ENCODE measurements at places on chromosomes 12 and 14.

DNA sequence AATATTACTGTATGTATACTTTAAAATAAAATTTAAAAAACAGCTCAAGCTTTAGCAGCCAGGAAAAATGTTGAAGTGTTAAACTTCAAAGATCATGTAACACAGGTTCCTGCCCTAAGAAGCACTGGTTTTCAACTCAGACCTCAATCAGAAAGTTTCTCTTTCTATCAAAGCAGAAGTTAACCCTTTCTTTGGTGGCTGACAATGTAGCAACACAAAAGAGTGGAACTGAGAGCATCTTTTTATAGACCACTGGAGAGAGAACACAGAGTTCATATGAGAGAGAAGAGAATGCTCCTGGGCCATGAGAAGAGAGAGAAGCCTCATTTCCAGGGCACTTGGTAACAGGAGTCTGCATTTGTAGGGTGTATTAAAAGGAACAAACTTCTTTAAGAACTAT, 42.2 kb upstream of the KTN1 start:
- no peak for DNase-seq

DNA sequence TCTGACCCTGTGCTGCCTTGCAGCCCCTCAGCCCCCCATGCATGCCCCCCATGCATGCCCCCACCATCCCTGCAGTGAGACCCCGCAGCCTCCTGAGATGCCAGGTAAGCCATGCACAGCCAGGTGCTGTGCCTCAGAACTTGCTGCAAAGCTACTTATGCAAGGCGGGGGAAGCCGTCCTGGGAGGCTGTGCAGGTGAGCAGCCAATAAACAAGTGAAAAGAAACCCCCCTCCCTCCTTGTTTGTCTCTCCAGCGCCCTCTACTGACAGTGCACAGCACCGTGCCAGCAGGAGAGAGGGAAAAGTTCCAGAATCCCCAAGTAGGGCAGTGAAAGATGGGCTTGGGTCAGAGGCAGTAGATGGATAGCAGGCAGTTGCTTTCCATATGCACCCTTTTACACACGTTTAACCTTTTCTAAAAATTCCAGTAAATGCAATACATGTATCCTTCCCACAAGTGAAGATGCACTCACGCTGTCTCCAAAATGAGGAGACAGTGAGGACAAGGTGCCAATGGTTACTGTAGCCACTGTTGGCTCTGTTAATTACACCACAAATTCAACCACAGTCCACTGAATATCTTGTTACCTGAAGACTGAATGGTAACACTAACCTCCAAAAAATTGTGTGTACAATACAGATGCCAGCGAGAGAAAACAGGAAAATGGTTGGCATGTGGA, 18.0 kb downstream of the TNFAIP2 start:
- DNase-seq: peak; percentile 33

DNA sequence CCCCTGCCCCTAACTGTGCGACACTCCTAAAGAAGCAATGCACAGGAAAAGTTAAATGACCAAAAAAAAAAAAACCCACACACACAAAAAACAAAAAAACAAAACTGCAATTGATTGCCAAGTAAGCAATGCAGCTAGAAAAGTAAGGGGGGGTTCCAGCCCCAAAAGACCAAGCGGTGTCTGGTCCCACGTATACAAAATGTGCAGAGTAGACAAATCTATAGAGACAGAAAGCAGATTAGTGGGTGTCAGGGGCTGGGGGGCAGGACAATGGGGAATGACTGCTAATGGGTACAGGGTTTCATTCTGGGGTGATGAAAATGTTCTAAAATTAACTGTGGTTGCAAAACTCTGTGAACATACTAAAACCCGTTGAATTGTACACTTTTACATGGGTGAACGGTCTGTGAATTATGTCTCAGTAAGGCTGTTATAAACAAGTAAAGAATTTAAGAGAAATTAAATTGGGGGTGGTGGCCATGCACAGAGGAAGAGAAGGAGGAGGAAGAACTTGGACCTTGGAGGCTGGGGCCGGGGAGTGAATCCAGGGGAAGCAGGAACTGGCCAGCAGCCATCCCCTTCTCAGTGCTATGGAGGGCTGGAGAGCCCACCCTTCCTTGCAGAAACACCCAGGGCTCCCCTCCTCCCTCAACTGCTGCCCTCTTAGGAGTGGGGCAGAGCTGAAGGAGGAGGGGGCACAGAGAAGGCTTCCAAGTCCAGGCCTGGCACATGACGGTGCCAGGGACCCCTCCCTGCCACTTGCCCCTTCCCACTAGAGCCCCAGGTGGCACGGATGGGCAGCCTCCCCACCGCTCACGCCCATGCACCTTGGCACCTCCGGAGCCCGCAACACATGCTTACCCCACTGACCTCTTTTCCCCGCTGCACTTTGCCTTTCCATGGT, 45.4 kb downstream of the KDM2B start:
- no peak for DNase-seq

DNA sequence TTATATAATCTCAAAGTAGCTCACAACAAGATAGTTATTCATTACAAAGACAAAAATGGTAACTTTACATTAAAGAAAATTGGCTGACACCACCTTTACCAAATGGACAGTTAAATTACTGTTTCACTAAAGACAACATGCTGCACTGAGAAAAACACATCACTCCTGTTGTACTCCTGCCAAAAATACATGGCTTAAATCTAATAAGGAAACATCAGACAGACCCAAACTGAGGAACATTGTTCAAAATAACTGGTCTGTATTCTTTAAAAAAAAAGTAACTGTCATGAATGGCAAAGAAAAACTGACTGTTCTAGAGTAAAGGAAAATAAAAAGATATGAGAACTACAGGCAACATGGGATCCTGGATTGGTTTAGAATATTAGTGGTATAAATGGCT, 151.3 kb upstream of the DCN start:
- no peak for DNase-seq

- no peak for DNase-seq
These were observed 270.4 kb upstream of the RTL1 start for GRCh38 chr14:101173698-101174521.

DNA sequence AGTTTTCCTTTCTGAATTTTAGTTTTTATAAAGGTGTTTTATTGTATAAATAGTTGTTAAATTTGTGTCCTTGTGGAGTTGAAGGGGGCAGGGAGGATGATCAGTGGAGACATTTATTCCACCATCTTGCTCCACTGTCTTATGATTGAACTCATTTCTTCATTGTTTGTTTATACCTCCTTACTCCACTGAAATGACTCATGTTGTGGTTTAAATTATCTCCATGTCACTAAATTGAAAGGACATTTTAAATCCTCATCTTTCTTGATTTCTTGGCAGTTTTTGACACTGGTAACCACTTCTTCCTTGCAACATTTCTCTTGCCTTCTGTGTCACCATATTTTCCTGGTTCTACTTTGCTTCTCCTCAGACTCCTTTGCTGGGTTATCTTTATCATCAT, 23.6 kb upstream of the FERMT2 start:
- no peak for DNase-seq

GRCh38 chr12:122004633-122005071, 17.0 kb upstream of the BCL7A start:
- no peak for DNase-seq

DNA sequence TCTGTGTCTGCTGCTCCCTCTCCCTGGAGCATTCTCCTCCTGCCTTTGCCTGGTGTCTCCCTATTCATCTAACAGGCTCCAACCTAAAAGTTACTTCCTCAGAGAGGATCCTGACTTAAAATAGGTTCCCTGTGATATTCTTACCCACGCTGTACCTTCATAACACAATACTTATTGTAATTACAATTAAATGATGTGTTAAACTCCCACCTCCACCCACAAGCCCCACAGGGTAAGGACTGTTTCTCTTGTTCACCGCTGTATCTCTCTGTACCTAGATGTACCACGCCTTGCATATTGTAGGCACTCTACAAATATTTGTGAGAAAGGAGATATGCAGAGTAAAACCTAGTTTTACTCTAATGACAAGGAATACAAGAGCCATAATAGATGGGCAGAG, 5.0 kb downstream of the HEBP1 start:
- DNase-seq: no peak

DNA sequence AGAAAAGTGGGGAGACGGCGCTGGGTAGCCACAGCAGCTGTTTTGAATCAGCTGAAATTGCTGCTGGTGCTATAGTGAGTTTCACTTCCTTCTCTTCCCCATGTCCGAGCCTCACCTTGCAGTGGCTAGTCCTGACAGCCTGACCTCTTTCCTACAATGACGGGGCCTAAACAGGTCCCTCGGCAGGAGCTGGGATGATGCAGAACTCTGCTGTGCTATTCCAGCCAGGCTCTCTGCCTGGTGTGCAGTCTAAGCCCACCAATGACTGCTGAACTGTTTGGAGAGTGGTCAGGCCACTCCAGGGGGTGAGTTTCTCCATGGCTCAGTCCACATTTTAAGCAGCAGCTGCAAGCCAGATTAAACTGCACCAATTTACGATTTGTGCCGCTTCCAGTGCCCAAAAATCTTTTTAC, 207.3 kb downstream of the TTC7B start:
- DNase-seq: no peak

DNA sequence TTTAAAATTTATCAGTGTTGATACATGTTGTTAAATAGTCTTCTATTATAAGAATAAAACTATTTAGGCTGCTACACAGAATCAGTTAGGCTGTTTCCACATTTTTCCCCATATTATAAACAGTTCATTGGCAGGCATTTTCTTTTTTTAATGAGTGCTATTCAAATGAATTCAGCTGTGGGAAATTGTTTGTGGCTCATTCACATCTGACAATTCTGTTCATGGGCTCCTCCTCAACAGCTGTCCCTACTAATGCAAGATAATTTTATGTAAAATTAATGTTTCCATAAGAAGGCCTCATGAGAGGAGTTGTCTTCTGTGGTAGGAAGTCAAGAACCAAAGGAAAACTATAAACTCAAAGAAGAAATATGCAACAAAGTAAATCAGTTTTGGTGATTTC, 218.0 kb downstream of the PPFIA2 start:
- DNase-seq: no peak

DNA sequence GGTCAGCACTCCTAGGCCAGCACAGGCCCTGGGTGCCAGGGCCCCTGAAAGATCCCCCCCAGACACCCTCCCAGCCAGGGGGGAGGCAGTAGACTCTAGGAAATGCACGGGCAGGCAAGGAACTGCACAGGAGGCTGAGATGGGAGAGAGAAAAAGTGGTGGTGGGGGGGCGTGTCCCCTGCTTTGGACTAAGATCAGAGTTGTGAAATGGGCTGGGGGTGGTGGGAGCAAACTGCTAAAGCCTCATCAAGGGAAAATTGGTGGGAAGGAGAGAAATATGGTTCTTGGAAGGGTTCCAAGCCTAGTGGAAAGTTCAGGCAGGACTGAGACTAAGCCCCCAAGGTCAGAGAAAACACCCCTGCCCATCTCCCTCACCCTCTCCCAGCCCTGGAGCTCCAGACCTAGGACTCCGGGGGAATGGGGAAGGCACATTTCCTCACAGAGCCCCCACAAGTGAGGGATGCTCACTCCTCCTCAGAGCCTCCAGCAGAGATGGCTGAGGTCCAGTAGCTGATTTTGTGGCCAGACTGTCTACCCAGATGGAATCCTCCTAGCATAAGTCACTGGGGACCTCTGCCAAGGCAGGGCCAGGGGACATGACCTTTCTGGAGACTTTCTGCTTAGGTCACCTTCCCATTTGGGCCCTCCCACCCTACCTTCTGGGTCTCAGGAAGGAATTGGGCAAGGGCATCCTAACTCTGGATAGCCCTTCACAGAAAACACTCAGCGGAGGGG, 29.8 kb downstream of the FIGNL2 start:
- DNase-seq: no peak
